ENCODE measurements at places on chromosomes 2 and 18.

- no peak for DNase-seq
Measured at GRCh38 chr18:8703092-8703709, 2.2 kb upstream of the MTCL1 start.

GRCh38 chr2:206970589-206971360 is 31.5 kb downstream of the CPO start:
- DNase-seq = no peak

DNA sequence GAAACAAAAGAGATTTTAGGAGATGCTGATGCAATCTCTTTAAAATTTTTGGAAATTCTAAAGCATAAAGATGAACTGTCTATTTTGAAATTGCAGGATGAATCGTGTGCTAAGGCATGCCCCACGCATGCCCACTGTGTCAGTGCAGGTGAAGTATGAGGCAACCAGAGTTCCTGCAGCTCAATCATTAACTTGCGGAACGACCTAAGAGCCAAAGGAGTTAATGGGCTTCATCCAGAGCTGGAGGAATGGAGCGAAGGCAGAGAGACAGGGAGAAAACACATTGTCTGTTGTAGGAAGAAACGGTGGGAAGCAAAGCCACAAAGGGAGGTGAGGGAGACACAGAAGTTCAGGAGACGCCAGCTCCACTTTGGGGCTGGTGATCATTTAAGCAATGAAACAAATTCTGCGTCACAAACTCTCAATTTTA is 265.2 kb downstream of the CCDC85A start:
- DNase-seq = no peak

DNA sequence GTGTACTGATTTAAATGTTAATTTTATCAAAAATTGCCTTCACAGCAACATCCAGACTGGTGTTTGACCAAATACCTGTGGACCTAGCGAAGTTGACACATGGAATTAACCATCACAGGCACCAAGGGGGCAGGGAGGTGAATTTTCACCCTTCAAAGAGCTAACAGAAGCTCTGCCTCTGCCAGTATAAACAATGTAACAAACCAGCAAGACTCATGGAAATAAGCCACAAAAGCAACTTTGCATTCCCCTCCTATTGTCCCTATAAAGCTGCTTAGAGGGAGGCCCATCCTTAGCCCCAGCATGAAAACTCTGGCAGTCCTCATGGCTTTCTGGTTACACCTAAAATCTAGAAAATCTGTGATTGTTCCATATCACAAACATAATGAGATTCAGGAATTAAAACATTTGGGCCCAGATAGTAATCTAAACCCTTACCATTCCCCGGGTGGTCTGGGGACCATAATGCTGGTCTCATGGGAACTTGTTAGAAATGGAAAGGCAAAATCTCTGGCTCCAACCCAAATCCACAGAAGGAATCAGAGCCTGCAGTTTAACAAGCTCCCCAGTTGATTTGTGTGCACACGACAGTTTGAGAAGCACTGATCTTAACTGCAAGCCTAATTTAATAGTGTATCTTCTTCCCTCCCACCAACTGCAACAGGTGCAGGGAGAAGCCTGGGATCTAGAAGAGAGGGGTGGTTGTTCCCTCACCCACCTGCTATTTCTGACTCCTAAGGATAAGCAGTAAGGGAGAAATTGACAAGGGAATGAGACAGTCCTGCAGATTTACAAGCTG is 23.1 kb downstream of the SERPINB11 start:
- no peak for DNase-seq

GRCh38 chr2:233829193-233830110 is 24.9 kb downstream of the HJURP start:
- DNase-seq = no peak

DNA sequence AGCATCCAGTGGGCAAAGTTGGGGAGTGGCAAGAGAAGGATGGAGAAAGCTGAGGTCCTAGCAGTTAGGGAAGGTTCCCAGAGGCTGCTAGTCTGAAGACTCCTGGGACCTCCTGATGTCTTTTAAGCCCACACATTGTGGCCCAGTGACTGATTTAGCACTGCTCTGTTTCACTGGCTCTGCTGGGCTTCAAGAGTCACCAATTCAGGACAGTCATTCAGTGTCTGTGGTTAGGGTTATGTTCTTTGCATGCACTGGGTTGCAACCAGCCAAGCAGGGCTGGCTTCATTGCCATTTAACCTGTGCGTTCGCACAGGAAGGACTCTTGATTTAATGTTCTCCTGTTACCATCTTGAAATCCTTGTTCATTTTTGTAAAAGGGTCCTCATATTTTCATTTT is 199.2 kb downstream of the ICOS start:
- no peak for DNase-seq

GRCh38 chr2:214379227-214379626 is 31.6 kb upstream of the VWC2L start:
- DNase-seq = peak; percentile 0

DNA sequence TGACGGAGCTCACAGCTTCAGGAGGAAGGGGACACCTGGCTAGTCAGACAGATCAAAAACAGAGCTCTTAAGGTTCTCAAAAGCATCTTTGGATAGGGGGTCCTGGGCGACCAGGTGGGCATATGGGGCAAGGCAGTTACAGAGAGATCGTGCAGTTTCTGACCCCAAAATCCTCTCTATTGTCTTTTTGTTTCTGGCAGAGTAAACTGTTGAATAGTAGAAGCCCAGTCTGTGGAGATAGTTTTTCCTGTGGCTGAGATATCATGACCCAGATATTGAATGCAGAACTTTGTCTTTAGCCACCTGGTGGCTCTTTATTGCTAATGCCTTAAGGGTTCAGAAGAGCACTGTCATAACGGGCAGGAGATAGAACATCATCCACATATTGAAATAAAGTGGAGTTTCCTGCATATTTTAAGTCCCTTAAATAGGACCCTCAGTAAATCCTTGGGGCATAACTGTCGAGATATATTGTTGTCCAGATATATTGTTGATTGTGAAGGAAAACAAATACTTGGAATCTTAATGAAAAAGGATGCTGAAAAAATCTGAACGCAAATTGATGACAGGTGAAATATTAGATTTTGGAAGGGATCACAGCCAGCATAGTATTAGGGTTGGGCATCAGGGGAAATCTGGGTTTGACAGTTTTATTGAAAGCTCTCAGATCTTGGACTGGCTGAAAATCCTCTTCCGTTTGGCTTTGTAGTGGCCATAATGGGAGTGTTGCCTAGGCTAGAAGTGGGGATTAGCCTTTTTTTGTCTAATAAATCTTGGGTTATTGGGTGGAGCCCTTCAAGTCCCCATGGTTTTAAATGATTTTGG is 14.1 kb upstream of the ZDBF2 start:
- DNase-seq = no peak

GRCh38 chr2:43737097-43737854 is 36.6 kb upstream of the DYNC2LI1 start:
- no peak for DNase-seq

GRCh38 chr2:121356058-121356640 is 71.1 kb upstream of the TFCP2L1 start:
- peak; percentile 64 for DNase-seq

- no peak for DNase-seq
Measured at GRCh38 chr2:191264647-191265081, 19.5 kb downstream of the MYO1B start.

DNA sequence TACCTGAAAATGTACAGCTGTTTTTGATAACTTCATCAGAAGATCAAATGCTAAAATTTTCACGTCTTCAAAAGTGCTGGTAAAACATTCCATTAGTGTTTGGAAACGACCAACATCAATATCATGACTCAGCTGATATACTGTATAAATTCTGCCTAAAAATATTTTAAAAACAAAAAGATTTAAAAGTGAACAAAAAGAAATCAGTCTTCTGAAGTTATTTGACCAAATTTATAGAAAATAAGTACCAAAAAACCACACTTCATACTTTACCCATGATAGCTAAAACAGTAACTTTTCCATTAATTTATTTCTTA is 35.6 kb downstream of the THADA start:
- DNase-seq = no peak

- no peak for DNase-seq
Measured at GRCh38 chr2:137316075-137316474, 550.7 kb downstream of the THSD7B start.

- no peak for DNase-seq
Measured at GRCh38 chr2:128444121-128444771, 125.6 kb upstream of the HS6ST1 start.

DNA sequence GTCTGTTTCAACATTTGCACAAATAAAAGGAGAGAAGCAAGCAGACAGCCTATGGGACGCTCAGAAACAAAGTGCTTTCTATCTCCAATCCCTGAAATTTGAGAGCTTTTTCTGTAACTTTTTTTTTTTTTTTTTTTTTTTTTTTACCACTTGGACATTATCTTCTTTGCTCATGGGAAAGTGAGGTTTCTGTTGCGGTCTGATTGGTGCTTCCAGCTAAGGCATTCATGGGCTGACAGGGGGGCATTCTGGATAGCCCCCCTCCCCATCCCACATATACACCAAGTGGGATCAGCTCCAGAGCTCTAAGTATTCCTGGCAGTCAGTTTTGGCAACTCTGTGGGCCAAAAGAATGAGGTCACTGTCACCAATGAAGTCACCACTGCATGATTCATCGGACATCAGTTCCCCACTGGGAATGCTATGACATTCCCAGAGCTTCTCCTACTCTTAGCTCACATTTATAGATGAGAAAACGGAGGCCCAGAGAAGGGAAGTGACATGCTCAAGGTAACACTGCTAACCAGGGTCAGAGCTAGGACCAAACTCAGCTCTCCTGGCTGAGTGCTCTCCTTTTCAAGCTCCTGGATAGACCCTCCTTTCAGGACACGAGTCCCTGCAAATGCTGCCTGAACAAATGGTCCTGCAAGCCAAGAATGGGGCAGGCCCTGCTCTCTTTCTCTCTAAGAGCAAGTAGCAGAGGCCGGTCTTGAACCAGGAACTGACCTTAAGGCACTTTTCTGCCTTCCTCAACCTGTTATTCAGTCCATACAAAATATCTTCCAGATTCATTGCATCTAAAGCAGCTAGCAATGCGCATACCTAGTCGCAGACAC is 61.3 kb downstream of the TMEM247 start:
- DNase-seq = no peak

DNA sequence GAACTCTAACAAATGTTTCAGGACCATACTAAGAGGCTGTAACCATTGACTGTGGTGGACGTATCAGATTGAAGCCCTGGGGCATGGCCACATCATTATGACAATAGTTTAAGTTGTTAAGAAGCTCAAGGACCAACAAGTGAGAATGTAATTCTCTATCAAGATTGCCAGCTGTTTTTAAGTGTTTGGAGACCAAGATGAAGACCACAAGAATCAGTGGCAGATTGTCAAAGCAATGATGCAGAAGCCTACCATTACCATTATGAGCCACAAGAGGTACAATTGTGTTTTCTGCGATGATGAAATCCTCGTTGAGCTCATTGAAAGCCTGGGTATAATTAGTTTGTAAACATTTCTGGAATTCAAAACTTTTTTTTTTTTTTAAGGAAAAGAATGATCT is 261.1 kb upstream of the ZEB2 start:
- no peak for DNase-seq

- DNase-seq = no peak
Measured at GRCh38 chr18:45522371-45522770, 92.9 kb upstream of the SLC14A2 start.

GRCh38 chr18:48084041-48084757 is 153.7 kb upstream of the SMAD2 start:
- no peak for DNase-seq

DNA sequence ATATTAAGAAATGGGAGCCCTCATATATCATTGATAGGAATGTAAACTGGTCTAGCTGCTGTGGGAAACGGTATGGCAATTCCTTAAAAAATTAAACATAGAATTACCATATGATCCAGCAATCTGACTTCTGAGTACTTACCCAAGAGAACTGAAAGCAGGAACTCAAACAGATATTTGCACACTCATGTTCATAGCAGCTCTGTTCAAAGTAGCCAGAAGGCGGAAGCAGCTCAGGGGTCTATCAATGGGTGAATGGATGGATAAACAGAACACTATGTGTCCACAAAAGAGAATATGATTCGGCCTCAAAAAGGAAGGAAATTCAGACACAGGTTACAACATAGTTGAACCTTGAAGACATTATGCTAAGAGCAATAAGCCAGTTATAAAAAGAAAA is 135.7 kb upstream of the NDUFV2 start:
- no peak for DNase-seq

DNA sequence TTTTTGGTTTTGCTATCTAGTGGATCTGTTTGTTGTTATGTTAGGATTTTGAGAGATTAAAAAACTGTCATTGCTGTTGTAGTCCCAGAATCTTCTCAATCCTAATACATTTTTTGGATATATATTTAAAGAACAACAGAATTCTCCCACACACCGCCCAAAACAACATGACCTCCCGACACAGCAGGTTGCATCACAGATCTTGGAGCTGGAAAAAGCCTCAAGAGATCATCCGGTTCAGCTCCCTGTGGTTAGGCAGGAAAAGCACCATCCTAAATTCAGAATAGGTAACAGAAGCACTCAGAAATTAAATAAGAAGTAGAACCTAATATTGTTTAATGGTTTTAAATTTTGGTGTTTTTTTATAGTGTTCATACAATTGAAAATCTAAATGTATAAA is 251.4 kb upstream of the STON1 start:
- no peak for DNase-seq

DNA sequence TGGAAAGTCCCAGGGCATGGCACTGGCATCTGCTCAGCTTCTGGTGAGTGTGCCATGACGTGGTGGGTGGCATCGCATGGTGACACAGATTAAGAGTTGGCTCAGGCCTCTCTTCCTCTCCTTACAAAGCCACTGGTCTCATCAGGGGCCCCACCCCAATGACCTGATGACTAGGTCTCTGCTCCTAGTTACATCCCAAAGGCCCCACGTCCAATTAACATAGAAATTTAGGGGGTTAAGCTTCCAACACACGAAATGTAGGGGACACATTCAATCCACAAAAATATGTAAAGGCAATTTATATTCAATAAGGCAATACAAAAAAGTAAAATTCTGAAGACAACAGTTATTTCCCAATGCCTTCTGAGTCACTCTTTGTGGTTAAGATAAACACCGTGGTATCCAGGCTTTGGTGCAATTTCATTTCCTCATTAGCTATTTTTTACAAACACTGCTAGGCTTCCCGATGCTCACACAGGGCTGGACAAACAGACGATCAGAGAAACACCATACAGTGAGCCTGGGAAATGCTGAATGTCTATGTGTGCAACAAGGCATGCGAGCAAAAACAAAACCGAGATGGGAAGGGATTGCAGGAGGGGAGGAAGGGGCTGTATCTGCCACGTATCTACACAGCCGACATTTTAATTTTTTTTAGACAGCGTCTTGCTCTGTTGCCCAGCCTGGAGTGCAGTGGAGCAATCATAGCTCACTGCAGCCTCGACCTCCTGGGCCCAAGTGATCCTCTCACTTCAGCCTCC is 67.2 kb downstream of the MBP start:
- DNase-seq = no peak

GRCh38 chr18:36135264-36135663 is 5.6 kb downstream of the ELP2 start:
- no peak for DNase-seq

DNA sequence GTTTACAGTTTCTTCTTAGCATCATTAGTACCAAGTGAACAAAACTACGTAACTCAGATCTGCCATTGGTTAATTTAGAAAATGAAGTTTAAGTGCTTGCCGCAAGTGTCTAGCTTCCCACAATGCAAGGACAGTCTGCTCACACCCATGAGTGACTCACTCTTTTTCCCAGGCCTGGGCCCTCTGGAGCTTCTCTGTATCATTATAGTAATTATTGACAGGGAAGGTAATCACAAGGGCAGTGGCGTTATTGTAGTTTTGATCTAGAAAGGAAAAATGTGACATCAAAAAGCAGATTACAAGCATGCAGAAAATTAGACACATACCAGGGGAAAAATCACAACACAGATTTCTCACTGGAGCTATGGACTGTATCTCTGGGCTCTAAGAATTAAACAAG is 38.5 kb downstream of the NPC1 start:
- no peak for DNase-seq

GRCh38 chr2:70321370-70321769 is 19.5 kb upstream of the FAM136A start:
- no peak for DNase-seq
